Hypothalamus (tissue), 51 donors: ENCODE measurements at places on chromosomes 5 and 9.

GRCh38 chr9:33177639-33178038, 10.5 kb upstream of the B4GALT1 start:
- DNase-seq = no peak

- no peak for DNase-seq
These were observed 19.0 kb upstream of the WHRN start for GRCh38 chr9:114524247-114524681.

DNA sequence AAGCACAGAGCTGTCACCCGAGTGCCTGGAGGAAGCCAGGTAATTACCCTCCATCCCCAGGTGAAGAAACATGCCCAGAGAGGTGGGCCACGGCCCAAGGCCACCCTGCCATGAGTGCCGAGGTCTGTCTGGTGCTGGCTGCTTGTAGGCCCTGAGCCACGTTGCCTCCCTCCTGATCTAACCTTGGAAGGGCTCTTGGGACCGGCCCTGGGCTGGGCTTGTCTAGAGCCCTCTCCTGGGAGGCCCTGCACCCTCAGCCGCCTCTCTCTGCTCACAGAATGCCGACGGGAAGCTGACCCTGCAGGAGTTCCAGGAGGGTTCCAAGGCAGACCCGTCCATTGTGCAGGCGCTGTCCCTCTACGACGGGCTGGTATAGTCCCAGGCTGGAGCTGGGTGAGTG, 39.4 kb upstream of the HMCN2 start:
- DNase-seq = no peak

GRCh38 chr9:86075132-86076109, 23.9 kb downstream of the GOLM1 start:
- DNase-seq = no peak

DNA sequence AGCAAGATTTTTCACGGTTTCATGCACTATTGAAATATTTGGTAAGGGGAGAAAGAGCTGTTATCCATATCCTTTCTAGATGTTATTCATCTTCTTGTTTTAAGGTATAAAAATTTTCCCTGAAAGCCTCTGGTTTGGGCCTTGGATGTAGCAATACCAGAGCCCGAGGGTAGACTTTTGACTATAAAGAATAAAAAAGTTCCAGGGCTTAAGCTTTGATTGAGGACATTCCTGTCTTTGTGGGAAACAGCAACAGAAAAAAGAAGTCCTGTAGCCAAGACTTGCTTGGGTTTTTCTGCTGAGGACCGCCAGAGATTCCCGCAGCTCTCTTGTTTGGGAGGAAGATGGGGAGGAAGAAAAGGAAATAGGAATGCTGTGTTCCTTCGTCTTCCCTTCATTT, 440.0 kb upstream of the WWC1 start:
- DNase-seq = no peak

DNA sequence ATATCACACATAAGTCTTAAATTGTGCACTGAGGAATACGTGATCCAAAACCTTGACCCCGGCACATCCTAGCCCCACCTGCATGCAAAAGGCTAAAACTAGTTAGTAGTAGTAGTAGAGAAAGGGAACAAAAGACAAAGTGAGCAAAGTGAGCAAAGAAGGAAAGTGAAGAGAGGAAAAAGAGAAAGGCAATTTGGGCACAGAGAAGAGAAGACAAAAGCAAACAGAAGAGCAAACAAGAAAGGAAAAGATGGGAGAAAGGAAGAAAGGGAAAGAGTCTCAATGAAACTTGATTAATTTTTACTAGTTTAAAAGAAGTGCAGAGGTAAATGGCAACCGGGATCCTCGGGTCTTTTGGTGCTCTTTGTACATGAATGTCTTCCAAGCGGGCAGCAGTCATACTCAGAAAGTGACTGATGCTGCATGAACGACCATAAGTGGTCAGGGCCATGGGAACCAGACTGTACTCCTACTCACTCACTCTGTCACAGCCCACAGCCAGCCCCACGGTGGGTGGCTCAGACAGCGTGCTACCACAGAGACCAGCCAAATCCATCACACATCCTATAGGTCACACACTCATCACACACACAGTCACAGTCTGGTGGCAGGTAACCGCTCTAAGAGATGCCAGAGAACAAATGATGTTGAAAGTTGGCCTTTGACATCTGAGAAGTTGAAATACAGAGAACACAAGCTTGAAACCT, 203.9 kb downstream of the FBN2 start:
- DNase-seq = no peak

- no peak for DNase-seq
These were observed 607.5 kb upstream of the SEMA6A start for GRCh38 chr5:117182104-117182503.

DNA sequence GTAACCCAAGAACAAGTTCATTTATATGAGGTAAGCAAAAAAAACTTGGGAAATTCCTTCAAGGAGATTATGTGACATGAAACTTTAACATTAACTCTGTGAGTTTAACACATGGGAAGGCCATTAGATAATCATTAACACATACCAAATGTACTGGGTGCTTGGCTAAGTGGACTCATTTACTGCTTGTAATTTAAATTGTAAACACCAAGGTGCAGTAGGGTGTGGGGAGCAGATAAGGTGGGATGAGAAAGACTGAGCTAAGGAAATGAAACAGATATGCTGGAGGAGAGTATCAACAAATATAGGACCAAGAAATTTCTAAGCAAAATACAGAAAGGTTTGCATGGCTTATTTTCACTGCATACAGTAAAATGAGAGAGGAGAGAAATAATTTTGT, 2384.8 kb upstream of the ACO1 start:
- DNase-seq = no peak

GRCh38 chr5:139849942-139850341, 54.3 kb downstream of the PSD2 start:
- no peak for DNase-seq
